ENCODE measurements at places on chromosomes 1 and 21. TPM values are rescaled to one million over a fixed set of nuclear protein-coding genes. Genes with fewer than 3 reads are reported as not detected.

- DNase-seq, result peak; percentile 39
Measured at GRCh38 chr1:192445839-192446489, 129.2 kb downstream of the RGS21 start.

Gene SUSD4
- total RNA-seq, result 2.2 TPM

GRCh38 chr1:7555391-7556185, 215.5 kb upstream of the VAMP3 start:
- DNase-seq, result peak; percentile 73

DNA sequence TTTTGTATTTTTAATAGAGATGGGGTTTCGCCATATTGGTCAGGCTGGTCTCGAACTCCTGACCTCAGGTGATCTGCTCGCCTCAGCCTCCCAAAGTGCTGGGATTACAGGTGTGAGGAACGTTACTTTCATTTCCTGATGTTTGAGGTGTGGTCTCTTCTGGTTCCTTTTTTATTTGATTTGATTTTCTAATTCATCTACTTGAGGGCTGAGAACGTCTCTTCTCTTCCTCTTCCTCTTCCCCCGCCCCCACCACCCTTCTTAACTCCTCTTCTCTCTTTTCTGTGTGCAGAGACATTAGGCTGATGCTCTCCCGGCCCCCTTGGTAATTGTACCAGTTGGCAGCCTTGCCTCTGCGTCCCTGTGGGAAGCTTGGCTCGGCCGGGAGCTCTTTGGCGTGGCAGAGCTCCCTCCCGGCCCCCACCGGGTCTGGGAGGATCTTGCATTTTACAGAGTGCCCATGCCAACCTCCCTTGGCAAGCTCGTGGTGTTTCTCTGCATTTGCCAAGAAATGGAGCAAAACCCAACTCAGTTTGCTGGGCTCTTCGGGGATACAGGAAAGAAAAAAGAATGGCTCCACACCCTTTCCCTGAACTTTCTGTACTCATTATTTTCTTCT, 19.9 kb downstream of the CRYAA start:
- DNase-seq, result peak; percentile 21

Gene ARHGAP30
- not detected for total RNA-seq

GRCh38 chr1:217929213-217929885, 298.2 kb downstream of the SPATA17 start:
- DNase-seq, result no peak

GRCh38 chr1:222736972-222737371, at the start of gene FAM177B:
Gene FAM177B, plus strand, starts transcription at chr1:222737202. Its CDS starts 9,344 bp downstream, at chr1:222746546.
- DNase-seq, result peak; percentile 20

GRCh38 chr1:91737650-91738049, 148.3 kb downstream of the TGFBR3 start:
- DNase-seq, result no peak
